ENCODE measurements at places on chromosomes 5 and 9. TPM values are rescaled to one million over a fixed set of nuclear protein-coding genes. Genes with fewer than 3 reads are reported as not detected.

- no peak for DNase-seq
Measured at GRCh38 chr5:120473332-120473731, 9.2 kb downstream of the PRR16 start.

- DNase-seq, result no peak
Measured at GRCh38 chr9:5580650-5581049, 48.3 kb upstream of the RIC1 start.

- no peak for DNase-seq
Measured at GRCh38 chr5:180135967-180136629, 64.5 kb upstream of the RNF130 start.

GRCh38 chr9:90340421-90340820 lies 302.2 kb downstream of the DIRAS2 start:
- no peak for DNase-seq

DNA sequence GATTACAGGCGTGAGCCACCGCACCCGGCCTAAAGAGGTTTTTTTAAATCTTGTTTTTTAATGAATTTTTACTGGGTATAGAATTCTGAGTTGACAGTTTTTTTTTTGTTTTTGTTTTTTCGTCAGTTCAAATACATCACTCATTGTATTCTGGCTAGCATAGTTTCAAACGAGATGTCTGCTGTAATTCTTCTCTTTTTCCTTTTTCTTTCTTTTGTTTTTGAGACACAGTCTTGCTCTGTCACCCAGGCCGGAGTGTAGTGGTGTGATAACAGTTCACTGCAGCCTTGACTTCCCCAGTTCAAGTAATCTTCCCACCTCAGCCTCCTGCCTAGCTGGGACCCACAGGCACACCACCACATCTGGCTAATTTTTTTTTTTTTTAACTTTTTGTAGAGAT lies 2.2 kb upstream of the PRRT1B start:
- DNase-seq, result no peak

DNA sequence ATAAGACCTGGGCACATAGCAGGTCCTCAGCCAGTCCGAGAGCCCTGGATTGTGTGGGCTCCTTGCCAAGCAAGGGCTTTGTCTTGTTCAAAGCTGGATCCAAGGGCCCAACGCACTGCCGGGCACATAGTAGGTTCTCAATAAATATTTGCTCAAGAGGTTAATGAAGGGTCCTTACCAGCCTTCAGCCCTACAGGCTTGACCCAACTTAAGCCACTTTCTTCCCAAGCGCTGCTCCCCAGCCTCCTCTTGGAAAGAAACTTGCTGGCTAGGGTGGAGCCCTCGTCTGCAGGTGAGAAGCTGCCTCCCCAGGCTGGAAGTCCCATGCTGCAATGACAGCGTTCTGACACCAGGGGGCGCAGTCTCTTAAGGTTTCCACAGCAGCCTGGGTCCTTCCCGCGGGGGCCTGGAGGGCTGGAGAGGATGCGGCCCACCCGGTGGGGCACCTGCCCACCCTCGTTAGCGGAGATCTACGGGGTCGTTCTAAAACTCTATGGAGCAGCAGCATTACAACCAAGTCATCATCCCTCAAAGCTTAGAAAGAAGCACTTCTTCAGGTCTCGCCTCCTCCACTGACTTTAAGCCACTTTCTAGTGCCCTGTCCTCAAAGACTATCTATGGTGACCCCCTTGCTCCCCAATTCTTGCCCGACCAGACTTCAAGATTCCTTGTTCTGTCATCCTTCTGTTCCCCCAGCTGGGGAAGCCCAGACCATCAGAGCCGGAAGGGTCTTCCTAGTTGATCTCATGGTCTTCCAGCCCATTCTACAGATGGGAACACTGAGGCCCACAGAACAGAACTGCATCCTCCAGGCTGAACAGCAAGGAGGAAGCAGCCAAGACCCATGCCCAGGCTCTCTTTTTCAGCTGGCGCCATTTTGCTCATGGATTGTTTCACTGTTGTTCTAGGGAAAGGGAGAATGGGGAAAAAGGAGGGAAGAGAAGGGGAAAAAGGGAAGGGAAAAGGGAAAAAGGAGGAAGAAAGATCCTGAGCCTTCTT lies 115.4 kb downstream of the LHX2 start:
- DNase-seq, result peak; percentile 78

- DNase-seq, result peak; percentile 27
Measured at GRCh38 chr5:135457424-135458071, 5.4 kb upstream of the TIFAB start.

DNA sequence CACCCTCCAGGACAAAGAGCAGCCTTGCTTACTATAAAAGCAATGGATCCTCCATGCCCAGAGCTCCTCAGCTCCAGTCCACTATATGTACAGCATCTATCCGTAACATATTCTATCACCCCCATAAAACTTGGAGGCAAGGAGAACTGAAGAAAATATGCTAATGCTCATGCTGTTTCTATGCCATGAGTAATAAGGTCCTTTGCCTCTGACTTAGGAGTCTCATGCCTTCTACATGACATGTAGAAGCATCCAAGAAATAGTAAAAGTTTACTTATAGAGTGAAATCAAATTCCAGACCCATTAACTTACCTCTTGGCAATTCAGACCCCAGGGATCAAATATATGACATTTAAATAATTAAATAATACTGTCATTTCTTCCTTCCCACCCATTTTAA lies 33.7 kb downstream of the SSBP2 start:
- DNase-seq, result no peak

DNA sequence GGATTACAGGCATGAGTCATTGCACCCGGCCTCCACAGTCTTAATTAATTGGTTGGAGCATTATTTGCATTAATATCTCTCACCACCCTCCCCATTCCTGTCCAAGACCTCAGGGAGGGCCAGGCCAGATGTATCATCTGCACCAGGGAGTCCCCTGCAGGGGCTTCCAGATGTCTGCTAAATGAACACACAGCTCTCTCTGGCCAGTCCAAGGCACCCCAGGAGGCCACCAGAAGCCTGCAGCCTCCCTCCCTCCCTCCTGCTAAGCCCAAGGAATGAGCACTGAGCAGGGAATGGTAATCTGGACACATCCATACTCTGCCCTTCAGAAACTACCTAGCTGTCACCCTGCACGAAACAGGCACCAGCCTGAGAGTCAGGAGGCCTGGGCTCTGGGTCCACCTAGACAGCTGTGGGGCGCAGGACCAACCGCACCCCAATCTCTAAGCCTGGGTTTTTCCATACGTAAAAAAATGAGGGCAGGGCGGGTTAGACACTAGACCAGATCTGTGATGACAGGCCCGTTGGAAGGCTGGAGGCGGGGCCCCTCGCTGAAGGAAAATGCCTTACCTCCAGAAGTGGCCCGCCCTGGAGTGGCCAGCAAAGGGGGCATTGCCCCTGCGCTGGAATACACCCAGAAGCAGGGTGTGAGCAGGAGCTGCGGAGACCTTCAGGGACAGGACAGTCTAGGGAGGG lies 8.3 kb downstream of the CIZ1 start:
- no peak for DNase-seq

GRCh38 chr9:135661816-135662560 lies 1.1 kb upstream of the LCN9 start:
- DNase-seq, result no peak

DNA sequence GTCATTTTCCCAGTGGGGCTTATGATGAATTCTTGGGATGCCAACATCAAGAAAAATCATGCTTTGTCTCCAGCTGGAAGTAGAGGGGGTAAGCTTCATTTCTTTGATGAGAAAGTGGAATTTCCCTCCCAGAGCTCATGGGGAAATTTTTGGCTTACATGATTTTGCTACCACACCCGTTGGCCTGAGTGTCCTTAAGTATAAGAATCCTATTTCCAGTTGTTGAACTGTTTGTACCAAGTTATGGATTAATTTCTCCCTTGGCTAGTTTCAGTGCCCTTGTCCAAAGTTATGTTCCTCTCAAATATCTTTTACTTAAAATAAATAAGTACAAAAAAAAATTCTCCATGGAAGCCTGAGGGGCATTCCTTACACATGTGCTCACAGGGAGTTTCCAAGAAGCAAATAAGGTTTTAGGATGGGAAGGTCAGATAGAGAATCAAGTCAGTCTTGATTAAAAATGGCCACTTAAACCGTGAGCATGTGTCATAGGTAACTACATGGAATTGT lies 82.3 kb downstream of the PTCD2 start:
- DNase-seq, result no peak

DNA sequence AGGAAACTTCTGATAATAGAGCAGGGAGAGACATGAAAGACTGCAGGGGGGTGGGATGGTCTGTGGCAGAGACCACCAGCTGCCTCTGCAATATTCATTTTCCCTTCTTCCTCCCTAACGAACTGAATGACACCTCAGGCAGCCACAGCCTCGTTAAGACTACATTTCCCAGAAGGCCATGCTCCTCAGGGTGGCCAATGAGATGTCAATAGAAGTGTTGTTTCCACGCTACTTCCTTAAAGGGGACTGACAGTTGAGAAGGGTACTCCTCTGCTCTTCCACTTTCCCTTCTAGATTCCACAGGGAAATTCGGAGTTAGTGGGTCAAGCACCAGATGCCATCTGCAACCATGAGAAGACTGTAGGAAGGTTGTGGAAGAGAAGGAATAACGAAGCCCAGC lies 52.0 kb upstream of the DAPK1 start:
- DNase-seq, result no peak

- no peak for DNase-seq
Measured at GRCh38 chr5:135236228-135236907, 162.7 kb downstream of the MACROH2A1 start.

- DNase-seq, result no peak
Measured at GRCh38 chr9:96441798-96442445, 8.0 kb upstream of the HABP4 start.

DNA sequence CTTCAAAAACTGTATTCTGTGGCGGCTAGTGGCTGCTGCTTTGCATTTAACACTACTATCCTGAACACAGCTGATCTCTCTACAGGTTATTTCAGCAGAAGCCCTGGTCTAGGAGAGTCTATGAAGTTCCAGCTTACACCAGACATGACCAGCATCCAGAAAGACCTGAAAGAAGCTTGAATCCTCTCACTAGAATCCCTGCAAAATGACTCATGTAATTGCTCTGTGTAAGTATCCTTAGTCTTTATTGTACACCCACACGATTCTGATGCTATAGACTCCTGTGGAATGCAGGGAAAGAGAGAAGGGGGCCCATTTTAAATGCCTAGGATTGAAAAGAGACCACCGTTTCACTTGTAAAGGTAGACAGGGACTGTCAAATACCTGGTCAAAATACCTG lies 859 bp upstream of the GRIA1 start:
- no peak for DNase-seq

DNA sequence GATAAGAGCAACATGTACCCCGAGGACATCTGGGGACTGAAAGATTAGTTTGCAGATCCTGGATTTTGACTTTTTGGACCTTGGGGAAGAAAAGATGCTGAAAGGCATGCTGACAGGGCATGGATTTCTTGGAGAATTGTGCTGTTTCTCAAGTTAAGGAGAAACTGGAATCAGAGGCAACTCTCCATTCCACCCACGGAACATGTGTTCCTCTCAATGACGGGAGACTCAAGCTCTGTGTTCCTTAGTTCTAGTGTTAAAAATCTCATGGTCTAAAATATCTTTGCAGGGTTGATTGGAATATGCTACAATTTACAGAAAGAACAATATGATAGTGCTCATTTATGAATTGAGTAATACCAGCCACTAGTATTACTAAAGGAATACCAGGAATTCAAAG lies 34.4 kb upstream of the CDH12 start:
- no peak for DNase-seq

- DNase-seq, result no peak
Measured at GRCh38 chr9:115615000-115615401, 497.0 kb upstream of the TNC start.

DNA sequence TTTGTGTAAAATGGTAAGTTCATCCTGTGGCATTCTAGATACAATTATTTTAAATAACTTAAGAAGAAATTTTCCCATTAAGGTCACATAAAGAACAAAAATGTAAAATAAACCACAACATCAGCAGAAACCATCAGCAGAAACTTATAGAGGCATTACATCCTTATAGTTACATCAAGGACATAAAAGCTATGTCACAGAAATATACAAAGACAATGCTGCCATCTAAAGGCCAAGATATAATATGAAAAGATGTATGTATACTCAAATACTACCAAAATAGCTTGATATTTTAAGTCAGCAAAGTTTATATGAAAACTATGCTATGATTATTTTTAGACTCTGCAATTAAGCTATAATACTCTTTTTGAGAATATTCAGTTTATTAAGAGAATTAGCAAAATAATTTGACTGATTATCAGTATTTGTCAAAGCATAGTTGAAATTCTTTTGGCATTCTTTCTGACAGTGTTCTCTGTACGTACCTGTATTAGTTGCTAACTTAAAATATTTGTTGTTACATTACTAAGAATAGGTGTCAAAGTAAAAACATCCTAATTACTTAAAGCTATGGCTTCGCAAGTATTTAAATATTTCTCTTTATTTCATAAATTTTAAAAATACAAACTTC lies 36.2 kb downstream of the FBXL17 start:
- no peak for DNase-seq

- no peak for DNase-seq
Measured at GRCh38 chr9:107874591-107875369, 385.2 kb upstream of the KLF4 start.

GRCh38 chr9:134891053-134891452 lies 10.4 kb downstream of the FCN2 start:
- no peak for DNase-seq

DNA sequence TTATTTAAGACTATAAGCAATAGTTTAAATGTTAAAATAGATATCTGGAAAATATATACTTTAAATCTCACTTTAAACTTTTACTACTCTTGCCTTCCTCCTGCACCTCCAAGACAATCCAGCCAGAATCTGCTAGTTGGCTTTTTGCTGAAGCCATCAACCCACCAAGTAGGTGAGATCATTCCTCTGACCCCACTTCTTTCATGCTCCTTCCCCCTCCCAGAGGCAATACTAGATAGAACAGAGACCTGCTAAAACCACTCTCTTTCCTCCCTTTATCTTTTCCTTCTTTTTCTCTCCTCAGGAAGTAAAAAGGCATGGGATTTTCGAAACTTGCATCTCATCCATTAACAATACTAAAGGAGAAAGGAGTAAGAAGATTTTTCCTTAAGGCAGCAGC lies 30.1 kb upstream of the CAMK4 start:
- DNase-seq, result no peak

DNA sequence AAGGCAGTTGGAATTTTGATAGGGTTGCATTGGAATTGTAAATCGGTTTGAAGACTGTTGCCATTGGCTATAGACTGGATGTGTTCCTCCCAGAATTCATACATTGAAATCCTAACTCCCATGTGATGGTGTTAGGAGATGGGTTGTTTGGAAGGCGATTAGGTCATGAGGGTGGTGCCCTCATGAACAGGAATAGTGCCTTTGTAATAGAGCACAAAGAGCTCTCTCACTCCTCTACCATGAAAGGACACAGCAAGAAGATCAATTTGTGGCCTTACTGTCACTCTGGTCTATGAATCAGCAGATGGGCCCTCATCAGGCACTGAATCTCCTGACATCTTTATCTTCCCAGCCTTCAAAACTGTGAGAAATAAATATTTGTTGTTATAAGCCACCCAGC lies 133.2 kb downstream of the PARP8 start:
- DNase-seq, result no peak

- DNase-seq, result no peak
Measured at GRCh38 chr9:136602193-136602885, 56.5 kb upstream of the NOTCH1 start.

GRCh38 chr9:81680506-81680905 lies 8.8 kb downstream of the TLE1 start:
- no peak for DNase-seq

- no peak for DNase-seq
Measured at GRCh38 chr9:115025721-115026120, 92.2 kb downstream of the TNC start.

Gene C7
- total RNA-seq, result not detected

Gene PCDHA12
- total RNA-seq, result not detected

Gene PCDHGB4
- 0.91 TPM for total RNA-seq

Gene PCDHGA9
- total RNA-seq, result 1.1 TPM

Gene CDKN2B
- 0.38 TPM for total RNA-seq

Gene GABRP
- total RNA-seq, result not detected

Gene BSPRY
- 1.3 TPM for total RNA-seq

Gene RNF20
- 51.6 TPM for total RNA-seq

Gene UNC5A
- total RNA-seq, result not detected

Data from activated B cell treated with CpG ODN at 0.5 μM for 24 hours (primary cell).